GM19239 (cell line): ENCODE measurements at places on chromosomes 7 and 10.

GRCh38 chr7:155725006-155725355, 80.5 kb downstream of the RBM33 start:
- DNase-seq = no peak

DNA sequence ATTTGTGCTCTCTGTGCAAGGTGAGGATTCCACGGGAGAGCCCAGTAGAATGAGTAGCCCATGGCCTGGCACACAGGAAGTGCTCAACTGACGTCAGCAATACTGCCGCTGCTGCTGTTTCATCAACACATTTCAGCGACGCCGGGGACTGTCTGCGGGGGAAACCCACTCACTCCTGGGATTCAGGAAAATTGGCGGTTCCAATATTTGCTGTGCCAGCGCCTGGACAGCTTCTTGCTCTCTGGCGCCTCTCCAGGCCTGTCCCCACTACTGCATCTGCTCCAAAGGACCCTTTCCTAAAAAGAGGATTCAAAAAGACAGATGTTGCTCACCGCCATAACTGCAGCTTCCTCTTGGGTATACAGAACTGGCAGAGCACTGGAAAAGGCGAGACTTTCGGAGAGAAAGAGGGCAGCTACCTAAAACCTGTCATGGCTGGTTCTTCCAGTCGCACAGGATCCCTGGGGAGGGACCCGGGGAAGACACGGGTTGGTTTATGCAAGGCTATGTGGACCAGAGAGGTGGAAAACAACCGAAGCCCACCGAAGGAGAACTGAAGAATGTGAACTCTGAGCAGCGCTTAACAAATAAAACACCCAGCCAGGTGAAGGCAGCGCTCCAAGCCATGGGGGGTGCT, 39.7 kb upstream of the ENO4 start:
- DNase-seq = no peak

DNA sequence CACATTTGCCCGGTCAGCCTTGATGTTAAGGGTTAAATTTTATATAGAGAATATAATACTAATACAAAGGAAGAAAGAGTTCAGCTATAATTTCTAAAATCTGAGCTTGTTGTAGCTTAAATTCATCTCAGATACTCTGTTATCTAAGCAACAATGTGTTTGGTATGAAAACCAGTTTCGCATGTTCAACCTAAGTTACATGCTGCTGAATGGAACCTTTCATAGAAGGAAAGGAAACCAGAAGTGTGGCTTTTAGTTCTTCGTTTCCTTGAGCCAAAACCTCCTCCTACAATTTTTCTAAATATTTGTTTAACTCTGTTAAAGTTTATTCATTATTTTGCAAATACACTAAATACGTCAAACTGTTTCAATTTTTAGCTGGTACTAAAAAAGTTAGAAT, 18.5 kb downstream of the AGR2 start:
- DNase-seq = no peak

GRCh38 chr10:132164761-132165278, 21.9 kb upstream of the DPYSL4 start:
- no peak for DNase-seq

- no peak for DNase-seq
Measured at GRCh38 chr10:92846-93245, 42.4 kb upstream of the ZMYND11 start.

DNA sequence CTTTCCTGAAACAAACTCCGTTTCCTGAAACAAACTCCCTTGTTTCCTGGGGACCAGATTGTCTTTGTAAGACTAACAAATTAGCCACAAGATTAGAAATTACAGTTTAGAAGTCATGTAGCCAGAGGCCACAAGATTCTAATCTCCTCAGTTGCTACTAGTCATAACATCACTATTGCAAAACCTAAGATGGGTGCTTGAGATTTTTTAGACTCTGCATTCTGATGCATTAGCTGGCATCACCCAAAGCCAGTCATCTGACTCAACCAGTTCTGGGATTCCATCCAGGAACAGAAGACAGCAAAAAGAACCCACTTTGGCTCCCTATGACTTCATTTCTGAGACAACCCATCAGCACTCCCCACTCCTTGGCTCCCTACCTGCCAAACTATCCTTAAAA, 367.9 kb upstream of the MBL2 start:
- no peak for DNase-seq

DNA sequence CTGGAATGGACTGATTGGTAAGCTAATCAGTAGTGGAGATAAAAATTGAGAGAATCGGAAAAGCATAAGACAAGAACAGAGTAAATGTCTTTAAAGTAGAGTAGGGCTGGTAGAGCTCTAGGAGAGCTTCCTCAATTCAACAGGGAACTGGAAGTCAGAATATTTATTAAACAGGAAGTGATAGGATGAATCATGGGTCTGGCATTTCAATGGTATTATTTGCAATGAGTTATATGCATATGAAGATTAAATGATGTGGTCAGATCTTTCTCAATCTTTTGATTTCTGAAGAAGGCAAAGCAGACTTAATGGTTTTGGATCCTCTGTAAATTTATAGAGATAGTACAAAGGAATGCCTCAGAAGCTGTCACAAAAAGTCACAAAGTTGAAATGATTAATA, 349.0 kb downstream of the HPSE2 start:
- DNase-seq = no peak

DNA sequence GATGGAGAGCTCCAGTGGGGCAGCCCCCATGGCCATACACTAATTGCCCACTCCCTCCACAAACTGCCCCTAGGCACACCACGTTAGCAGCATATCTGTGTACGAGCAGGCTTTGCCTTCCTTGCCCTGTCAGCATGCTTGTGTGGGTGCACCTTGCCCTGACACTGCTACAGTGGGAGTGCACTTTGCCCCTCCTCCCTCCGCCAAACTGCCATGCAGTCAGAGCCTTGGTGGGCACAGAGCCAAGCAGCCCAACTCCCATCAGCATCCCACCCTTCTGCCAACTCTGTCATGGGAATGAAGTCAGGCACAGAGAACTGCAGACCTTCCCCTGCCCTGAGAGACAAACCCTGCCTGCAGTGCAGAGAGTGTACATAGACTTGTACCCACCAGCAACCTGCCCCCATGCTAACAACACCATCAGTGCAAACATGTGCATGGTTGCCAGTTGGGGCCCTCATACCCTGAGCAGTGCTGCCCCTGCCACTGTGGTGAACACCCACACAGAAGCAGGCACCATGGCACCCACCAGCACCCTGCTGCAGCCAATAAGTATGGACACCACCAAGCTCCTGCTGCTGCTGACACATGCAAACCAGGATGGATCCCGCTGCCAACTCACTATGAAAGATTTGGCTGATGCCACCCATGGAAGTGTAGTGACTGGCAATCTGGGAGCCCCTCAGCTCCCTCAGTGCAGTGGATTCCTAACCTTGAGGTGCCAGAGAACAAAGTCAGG, 1197.7 kb upstream of the CELF2 start:
- DNase-seq = no peak

GRCh38 chr7:113285411-113285810, 167.1 kb upstream of the SMIM30 start:
- DNase-seq = no peak

DNA sequence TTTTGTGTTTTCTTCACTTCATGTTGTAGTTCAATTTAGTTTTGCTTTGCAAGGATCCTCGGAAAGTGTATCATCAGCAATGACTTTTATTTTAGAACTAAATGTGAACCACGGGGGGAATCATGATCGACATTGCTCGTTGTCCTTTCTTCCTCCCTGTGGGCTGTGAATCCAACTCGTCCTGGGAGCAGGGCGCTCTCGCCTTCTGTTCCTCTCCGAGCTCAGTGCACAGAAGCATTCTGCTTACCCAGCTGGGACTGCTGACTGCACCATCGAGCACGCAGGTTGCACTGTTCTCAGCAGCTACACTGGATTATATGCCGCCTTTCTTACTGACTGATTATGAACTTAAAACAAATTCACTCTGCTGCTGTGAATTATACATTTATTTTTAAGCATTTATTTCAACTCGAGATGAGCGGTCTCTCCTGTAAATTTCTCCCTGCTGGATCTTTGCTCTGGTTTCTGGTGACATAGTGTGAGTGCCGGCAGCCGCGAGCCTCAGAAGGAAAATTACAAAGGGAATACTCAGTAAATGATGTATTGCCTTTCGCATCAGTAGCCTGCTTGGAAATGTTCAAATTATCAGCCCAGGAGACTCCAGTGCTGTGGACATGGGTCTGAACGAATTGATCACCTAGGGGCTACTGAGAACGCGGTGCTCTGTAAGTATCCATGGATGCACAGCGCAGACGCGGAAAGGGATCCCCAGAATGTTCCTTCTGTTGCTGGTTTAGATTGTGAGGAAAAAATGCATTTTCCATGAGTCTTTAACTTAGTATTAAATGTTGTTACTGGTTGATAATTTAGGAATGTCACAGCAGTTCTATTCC, 92.6 kb downstream of the PTPRE start:
- no peak for DNase-seq

- DNase-seq = no peak
Measured at GRCh38 chr10:75851580-75852345, 420.3 kb downstream of the LRMDA start.

DNA sequence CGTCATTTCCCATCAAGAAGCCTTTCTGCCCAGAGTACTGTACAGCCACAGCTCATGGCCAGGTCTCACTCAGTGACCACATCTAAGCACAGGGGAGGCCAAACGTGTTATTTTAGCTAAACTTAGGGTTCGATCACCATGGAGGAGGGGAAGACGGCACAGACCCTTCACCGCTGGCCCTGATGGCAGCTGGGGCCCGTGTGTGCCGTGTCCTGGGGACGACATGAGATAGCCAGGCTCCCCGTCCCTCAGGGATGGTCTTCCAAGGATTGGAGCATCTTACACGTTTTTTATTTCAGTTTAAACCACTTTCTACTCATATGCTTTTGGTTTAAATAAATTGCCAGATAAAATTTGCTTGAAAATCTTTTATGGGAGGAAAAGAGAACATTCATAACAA, 512.9 kb downstream of the DNAJB6 start:
- no peak for DNase-seq

GRCh38 chr7:34184466-34184865, 279.1 kb downstream of the BMPER start:
- DNase-seq = no peak

DNA sequence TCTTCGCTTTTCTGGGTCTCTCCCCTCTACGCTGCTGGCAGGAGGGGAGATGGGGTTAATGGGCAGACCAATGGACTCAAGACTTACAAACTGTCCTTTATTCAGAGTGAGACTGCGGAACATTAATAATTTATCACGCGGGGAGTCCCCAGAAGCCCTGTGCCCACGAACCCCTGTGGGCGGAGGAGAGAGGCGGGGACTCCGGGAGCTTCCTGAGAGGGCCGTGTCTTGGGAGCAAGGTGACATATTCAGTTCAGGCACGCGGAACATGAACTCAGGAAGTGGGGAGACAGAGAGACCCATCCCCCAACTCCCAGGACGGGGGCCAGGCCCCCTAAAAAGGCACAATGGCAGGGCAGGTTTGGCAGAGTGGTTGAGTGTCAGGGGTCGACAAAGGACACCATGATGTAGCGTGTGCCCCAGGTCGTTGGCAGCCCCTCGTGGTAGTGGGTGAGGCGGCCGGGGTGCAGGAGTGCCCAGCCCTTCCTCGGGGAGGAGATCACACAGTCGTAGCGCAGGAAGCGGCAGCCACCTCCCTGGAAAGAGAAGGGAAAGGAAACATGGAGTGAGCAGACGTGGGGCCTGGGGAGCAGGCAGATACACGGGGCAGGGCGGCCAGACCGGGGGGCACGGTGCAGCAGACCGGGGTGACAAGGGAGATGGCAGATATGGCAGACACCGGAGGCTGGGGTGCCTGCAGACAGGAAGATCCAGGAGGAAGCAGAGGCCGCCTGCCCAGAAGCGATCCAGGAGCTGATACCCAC, 5.2 kb upstream of the MOGAT3 start:
- no peak for DNase-seq

- no peak for DNase-seq
Measured at GRCh38 chr7:93115796-93116195, 2.0 kb downstream of the SAMD9 start.

GRCh38 chr7:51069411-51070083, 247.1 kb downstream of the COBL start:
- no peak for DNase-seq

DNA sequence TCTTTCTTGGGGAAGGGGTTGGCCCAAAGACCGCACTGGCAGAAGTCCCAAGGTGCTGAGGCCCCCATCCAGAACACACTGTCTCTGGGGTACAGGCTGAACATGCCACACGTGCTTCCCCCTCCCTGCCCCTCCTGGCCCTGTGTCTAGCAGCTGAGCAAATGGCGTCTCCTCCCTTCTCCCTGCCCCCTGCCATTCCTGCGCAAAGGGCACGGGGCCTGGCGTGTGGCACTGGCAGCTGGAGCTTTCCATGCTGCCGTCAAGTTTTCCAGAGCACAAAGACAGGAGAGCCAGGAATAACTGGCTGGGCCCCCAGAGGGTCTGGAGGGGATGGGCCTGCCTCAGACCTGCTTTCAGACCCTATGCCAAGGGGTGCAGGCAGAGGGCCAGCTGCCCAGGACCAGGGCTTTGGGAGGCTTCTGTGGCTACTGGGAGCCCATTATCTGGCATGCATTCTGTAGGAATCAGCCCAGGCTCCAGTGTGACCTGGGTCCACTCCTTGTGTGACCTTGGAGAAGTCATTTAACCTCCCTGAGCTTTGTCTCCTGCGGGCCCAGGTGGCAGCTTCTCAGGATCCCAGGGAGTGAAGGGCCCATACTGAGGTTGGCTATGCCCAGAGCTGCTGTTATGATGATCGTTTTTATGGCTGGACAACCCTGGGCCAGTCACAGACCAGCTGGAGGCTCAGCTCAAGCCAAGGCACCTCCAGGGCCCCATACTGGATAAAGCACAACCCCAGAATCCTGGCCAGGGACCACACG, 710 bp upstream of the LDB3 start:
- DNase-seq = no peak

DNA sequence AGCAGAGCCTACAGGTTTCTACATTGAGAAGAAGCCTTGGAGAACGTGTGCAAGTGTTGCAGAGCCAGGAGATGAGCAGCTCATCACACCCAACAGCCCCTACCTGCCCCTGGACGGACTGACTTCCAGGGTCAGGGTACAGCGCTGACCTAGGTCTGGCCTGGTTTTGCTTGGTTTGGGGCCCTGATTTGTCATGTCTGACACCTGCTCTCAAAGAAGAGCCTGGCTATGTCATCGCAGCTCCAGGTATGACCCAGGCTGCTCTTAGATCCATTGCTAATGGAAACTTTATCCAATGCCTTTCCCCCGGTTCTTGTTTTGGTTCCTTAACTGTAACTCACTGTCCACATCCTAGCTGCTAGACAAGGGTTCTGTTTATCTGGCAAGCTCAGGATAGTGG, 149.5 kb downstream of the CXCL12 start:
- DNase-seq = no peak

GRCh38 chr7:26202019-26202990, 760 bp downstream of the CBX3 start:
- DNase-seq = no peak
